ENCODE measurements at places on chromosomes 3 and 15.

DNA sequence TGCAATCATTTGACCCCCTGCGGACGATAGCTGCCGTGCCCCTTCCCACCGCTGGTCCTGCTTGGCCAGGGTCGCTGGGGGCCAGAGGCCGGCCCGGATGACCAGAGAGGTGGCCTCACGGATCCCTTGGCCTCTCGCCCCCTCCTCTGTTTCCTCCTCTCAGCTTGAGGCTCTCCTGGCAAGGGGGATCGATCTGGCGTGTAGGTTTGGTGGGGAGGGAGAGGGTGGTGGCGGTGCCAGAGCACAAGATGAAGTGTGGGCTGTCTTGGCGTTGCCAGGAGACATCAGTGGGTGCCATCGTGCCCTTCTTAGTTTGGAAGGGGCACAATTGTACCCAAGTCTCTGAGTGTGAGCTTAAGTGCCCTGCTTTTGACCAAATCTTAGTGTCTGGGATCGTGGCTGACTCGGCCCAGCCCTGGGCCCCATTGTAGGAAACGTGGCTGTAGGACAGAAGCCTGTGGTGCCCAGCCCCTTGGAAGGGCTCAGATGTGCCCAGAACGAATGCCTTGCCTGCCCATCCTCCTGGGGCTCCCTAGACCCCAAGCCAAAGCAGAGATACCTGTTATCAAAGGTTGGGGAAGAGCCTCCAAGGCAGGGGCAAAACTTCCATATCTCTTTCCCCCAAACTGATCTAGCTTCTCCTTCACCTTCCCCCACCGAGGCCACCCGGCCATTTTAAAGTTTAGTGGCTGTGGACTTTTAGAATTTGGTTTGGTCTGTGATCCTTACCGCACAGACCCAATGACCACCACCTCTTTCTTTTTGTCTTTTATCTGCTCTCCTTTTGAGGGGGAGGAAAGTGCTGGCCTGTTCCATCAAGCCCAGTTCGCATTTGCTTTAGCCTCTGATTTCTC is 14.4 kb downstream of the NR2F2 start:
- no peak for DNase-seq

- DNase-seq, result no peak
These were observed 301.7 kb upstream of the MDFIC2 start for GRCh38 chr3:70614111-70614510.

DNA sequence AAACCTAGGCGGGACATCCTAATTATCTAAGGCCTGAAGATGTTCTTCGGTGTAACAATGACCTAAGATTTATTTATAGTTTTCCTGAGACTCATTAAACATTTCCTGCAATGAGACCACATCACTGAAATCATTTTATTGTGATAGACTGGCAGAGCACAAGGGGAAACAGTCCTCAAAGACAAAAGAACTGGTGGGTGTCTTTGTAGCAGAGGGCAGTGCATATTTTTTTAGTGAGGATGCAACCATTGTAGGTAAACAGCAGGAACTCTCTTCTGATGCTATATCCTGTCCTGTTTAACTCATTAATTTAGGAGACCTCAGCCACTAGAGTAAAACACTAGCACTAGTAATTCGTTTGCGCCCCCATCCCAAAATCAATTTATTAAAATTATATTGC is 100.0 kb downstream of the MAGI1 start:
- no peak for DNase-seq

- no peak for DNase-seq
These were observed 25.2 kb downstream of the PLXNB1 start for GRCh38 chr3:48404440-48405342.

GRCh38 chr3:9395570-9396300 is 1.7 kb upstream of the SETD5 start:
- no peak for DNase-seq

- no peak for DNase-seq
These were observed 100.9 kb downstream of the CEMIP start for GRCh38 chr15:80880086-80880485.

DNA sequence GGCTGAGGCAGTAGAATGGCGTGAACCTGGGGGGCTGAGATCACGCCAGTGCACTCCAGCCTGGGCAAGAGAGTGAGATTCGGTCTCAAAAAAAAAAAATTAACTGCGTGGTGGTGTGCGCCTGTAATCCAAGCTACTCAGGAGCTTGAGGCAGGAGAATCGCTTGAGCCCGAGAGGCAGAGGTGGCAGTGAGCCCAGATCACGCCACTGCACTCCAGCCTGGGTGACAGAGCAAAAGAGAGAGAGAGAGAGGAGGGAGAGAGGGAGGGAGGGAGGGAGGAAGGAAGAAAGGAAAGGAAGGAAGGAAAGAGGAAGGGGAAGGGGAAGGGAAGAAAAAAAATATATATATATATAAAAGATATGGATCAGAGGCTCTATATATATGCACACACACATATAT is 6.0 kb downstream of the TM4SF19 start:
- DNase-seq, result no peak
